ENCODE measurements at places on chromosomes 3 and 15. TPM values are rescaled to one million over a fixed set of nuclear protein-coding genes. Genes with fewer than 3 reads are reported as not detected.
A peak's percentile ranks its signal among the peaks of the same experiment; 100 is the strongest.

The MUC20 gene
- 2.2 TPM for total RNA-seq

The MAGEL2 gene
- not detected for total RNA-seq

The ROPN1 gene
- not detected for total RNA-seq

The CXCR6 gene
- total RNA-seq = 1.0 TPM

The ADGRG7 gene
- total RNA-seq = not detected

The TP63 gene
- total RNA-seq = 0.68 TPM

The SAMMSON gene
- total RNA-seq = not detected

The KLF15 gene
- 0.68 TPM for total RNA-seq

The FOXB1 gene
- not detected for total RNA-seq

GRCh38 chr3:62201438-62202035 lies 171.8 kb downstream of the FEZF2 start:
- no peak for DNase-seq

DNA sequence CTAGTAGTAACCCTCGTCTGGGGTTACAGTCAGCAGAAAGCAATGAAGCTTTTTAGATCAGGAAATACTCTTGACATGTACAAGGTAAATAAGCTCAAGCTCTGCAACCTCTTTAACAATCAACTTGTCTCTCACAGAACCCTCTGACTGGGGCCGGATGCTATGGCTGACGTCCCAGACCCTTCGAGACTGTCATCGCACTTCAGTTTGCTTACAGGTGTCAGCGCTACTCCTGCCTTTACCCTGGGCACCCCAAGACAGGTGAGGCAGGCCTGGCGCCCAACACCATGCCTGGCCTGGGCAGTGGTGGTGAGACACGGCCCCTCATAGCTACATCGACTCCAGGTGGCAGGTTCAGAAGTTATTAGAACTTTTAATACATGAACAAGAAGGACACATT lies 30.6 kb downstream of the LRRFIP2 start:
- DNase-seq = no peak

GRCh38 chr3:4712109-4712508 lies 219.0 kb downstream of the ITPR1 start:
- DNase-seq = no peak

- DNase-seq = no peak
Observed at GRCh38 chr3:45259133-45259532, 33.0 kb upstream of the TMEM158 start.

- DNase-seq = peak; percentile 44
Observed at GRCh38 chr15:82848241-82848993, 39.0 kb downstream of the WHAMM start.

GRCh38 chr3:195105841-195106417 lies 165.0 kb downstream of the XXYLT1 start:
- DNase-seq = no peak

DNA sequence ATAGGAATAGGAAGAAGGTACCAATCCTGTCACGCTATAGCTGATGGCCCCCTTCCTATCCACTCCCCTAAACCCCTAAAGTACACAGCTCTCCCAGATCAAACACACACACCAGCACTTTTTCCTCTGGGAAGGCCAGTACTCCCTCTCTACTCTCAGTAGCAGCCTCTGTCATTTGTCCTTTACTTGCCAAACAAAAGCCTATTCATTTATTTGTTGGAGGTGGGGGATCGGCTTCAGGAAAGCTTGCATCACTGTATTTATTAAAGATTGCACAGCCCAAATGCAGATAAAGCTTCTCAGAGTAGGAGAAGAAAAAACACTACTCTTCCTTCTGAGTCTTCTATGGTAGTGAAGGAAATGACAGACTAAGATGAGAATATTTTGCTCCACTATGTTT lies 429.7 kb upstream of the RASGRP1 start:
- no peak for DNase-seq

DNA sequence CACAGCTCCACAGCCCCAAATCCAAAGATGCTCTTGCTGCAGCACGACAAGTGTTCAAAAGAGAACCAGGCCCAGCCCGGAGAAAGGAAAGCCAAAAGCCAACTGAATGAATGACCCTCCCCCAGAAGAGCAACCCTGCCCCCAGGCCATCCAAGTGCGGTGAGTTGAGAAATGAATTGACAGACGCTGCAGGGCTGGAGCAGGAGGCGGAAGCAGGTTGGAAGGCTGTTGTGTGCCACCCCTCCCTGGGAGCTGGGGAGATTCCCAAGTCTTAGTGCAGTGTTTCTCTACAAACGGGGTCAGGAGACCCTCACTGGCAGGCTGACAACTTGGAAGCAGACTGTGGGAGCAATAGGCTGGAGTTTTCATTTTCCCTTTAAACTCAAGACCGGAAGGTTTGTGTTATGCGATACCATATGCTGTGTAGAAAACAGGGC lies 3.5 kb upstream of the SPTBN5 start:
- no peak for DNase-seq

- DNase-seq = no peak
Observed at GRCh38 chr15:50943638-50944037, 35.2 kb downstream of the AP4E1 start.

DNA sequence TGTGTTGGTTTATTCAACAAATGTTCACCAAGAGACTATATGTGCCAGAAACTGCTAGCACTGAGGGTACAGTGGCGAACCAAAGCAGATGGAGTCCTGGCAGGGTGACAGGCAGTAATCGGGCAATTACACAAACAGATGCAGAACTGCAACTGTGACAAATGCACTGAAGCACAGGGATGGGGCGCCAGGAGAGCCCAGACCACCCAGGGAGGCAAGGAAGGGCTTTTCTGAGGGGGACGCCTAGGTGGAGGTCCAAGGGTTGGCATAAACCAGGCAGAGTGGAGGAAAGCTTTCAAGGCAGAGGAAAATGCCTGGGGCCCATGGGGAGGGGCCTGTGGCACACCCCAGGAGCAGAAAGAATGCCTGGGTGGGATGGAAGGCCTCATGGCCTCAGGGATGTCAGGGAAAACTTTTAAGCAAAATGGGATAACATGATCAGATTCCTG lies 5.5 kb downstream of the DIS3L start:
- no peak for DNase-seq

DNA sequence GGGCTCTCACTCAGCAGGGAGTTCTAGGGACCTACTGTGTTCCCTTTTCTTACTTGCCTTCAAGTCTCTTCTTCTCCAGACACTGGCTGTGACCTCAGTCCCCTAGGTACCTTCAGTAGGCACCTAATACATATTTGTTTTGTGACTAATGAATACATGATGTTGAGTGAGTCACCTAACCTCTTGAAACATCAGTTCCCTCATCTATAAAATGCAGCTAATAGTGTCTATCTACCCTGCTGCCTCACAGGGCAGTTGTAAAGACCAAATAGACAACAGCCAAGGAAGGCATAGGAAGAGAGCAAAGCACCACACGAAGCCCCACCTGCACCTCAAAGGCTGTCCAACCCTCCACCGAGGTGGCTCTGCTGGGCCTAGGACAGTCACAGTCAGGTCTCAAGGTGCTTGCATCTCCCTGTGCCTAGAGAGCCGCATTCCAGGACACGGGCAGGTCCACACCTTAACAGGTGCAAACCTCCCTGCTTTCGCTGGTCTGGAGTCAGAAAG lies 29.1 kb downstream of the DAPK2 start:
- no peak for DNase-seq

DNA sequence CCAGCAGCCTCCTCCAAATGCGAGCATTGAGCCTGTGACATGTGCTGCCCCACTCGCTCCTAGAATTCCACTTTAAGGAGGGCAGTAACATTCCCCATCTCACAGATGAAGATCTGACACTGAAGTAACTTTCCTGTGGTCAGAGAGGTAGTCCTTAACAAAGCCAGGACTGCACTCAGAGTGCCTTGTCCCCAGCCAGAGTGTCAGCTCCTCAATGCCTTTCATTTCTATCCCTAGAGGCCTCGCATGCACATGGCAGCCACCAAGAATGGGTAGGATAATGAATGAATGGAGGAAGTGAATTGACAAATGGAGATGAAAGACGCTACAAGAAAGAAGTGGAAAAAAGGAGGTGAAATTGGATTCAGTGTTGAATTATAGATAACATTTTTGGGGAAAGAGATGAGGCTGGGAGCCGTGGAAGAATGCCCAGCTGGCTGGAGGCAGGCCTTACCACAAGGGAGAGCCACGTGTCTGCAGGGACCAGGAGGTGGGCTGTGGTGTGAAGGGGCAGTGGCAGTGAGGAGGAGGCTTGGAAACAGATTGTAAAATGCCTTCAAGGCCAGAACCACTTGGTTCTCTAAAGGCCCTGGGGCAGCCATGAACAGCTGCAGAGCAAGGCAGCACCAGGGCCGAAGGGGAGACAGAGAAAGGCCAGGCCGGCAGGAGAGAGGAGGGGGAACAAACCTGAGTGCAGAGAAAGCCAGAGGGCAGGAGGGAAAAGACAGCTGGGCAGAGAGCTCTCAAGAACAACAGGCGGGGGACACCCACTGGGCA lies 10.4 kb downstream of the CFAP92 start:
- DNase-seq = no peak

DNA sequence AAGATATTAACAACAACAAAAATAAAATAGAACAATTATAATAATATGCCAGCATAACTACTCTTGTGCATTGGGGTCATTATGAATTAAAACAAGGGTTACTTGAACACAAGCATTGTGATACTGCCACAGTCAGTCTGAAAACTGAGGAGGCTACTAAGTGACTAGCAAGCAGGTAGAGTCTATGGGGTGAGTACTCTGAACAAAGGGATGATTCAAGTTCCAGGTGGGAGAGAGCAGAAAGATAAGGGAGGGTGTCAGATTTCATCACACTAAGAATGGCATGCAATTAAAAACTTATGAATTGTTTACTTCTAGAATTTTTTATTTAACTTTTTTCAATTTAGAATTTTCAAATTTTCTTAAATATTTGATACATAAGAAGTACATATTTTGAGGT lies 754.4 kb upstream of the GOLIM4 start:
- DNase-seq = no peak

GRCh38 chr3:106261396-106261795 lies 392.6 kb upstream of the CBLB start:
- no peak for DNase-seq
